Activated CD8-positive, alpha-beta memory T cell treated with anti-CD3 and anti-CD28 coated beads, Interleukin-2, amount 50 U/mL, for 4 hours (primary cell): ENCODE measurements at places on chromosomes 3 and 15.
A peak's percentile ranks its signal among the peaks of the same experiment; 100 is the strongest.

DNA sequence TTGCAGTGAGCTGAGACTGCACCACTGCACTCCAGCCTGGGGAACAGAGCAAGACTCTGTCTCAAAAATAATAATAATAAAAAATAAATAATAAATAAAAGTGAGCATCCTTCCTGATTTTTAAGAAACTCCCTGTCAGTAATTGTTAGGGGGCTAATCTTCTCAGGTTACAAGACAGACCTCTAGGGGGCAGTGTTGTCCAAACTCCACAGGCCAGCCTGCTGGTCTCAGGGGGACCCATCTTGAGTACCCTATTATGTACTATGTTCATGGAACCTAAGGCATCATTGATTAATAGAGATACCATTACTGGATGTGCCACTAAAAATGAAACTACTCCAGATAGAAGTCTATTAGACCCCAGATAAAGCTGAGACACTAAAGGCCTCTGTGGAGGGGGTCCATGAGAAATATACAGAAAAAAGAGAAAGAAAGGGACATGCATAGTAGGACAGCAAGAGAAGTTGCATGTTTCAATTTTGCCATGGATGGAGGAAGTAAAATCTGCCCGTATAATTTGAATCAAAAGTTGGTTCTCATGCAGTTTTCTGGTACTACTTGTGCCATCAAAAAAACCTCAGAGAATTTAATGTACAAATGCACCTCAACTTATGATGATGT is 85.5 kb upstream of the CDV3 start:
- DNase-seq = peak; percentile 61

DNA sequence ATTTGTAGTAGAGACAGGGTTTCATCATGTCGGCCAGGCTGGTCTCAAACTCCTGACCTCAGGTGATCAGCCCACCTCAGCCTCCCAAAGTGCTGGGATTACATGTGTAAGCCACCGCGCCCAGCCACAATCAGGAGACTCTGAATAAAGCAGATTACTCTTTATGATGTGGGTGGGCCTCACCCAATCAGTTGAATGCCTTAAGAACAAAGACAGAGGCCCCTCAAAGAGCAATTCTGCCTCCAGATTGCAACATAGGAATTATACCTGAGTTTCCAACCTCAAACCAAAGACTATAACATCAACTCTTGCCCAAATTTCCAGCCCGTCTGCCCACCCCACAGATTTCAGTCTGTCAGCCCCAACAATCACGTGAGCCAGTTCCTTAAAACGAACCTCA is 18.8 kb upstream of the FAM174B start:
- DNase-seq = no peak

- DNase-seq = peak; percentile 54
These were observed 2.8 kb upstream of the FAM131A start for GRCh38 chr3:184334470-184335158.

GRCh38 chr3:84755860-84756259 is 202.9 kb upstream of the CADM2 start:
- no peak for DNase-seq

GRCh38 chr3:54538346-54538745 is 389.5 kb downstream of the LRTM1 start:
- DNase-seq = no peak

- DNase-seq = no peak
These were observed 97.7 kb downstream of the PLCL2 start for GRCh38 chr3:16982460-16982859.

DNA sequence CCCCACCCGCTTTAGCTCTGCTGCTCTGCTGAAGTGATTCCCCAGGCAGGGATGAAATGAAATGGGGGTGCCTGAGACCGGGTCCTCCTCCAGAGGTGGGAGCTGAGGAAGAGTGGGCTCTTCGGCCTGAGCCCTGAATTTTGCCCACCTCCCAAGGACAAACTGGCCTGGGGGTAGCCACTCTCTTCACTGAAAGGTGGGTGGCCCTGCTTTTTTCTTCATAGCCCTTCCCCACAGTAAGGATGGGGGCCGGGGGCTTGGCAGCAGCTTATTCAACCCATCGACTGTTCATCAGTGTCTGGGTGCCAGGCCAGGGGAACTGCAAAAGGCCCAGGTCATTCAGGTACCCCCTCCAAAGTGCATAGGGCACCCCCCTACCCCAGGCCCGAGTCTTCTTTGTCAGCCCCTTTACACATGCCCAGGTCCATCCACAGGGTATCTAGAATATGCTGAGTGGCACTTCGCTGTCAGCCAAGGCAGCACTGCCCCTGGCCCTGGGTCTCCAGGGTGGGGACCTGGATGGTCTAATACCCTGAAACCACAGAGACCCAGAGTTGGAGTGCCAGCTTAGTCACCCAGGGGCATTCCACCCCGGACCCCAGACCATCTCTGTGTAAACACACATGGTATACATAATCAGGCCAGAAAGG is 7.9 kb downstream of the SCN5A start:
- no peak for DNase-seq

DNA sequence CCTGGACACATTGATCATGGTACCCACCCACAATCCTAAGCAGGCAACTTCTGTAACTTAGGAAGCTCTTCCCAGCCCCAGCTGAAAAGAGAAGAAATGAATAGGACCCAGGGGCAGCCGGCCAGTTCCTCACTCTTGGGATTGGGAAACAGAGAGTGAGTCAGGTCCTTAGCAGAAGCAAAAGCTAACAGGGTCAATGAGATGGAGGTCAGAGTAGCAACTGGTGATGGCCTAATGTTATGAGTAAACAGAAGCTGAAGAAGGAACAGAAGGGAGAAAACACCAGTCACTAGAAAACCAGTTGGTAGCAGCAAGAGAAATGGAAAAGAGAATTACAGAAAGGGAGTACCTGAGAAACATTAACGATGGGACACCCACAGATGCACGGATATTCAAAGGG is 20.0 kb downstream of the RIOX2 start:
- no peak for DNase-seq

- DNase-seq = no peak
These were observed 88.3 kb upstream of the CLSTN2 start for GRCh38 chr3:139846729-139847128.

DNA sequence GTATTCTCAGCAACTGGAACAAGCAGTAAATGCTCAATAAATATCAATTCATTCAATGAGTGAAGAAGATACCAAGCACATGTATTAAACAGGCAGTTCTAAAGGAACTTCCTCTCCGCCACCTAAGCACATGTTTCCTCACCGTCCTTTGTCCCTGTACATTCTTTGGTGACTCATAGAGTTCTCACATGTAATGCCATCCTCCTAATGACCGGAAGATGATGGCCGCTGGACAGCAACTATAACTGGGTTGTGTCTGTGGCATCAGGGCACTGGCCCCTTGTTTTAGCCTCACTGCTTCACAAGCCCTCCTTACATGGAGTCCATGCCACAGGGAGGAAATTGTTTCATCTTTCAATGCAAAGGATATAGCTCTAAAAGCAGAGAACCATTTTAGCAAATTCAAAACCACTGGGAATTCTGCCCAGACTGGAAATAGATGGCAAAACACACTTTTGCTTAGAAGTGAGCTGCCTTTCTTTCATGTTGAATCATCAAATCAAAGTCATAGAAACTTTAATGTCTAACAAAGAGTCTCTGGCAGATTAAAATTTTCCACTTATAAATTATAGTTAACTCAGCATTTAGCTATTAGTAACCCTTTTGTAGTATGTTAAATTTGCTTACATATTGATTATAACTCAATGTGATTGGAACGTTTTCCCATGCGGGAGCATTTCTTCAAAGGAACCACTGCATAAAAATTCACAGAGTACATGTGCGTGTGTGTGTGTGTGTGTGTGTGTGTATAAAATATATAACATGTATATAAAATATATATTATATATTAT is 74.1 kb downstream of the GAP43 start:
- DNase-seq = no peak

GRCh38 chr3:105516972-105517371 is 150.3 kb downstream of the ALCAM start:
- DNase-seq = no peak

DNA sequence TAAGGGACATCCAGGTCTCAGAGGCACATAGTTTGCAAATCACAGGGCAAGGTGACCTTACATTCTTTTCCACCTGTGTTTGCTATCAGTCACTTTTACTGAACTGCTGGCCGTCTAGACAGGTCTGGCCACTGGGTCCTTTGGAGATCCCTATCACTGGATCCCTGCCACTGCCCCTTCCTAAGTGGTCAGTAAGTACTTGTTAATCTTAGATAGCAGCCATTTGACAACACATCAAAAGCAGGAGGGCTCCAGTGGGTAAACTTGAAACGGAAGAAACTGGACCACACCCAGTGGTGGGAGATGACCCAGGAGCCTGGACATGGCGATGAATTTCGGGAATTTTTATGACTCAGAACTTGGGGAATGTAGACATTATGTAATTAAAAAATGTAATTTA is 28.9 kb upstream of the RASGRP1 start:
- no peak for DNase-seq

- DNase-seq = no peak
These were observed 81.4 kb downstream of the IL12A start for GRCh38 chr3:160069986-160070385.

- DNase-seq = no peak
These were observed 36.7 kb downstream of the ACSBG1 start for GRCh38 chr15:78197632-78198031.

DNA sequence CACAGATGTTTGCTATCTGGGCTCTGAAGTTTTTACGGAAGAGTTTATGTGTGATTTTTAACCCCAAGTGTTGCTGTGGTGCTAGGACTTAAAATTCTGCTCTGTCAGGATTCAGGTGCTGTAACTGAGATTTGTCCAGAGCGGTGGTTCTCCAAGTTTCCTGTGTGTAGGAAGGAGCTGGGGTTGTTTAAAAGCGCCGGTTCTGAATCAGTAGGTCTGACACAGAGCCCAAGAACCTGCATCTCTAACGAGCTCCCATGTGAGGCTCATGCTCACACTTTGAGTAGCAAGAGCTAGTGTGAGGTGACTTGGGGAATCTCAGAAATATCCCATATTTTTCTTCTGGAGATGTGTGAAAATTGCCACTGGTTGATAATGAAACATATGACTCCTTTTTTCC is 325.5 kb downstream of the SATB1 start:
- no peak for DNase-seq

GRCh38 chr3:100697172-100697571 is 12.1 kb upstream of the TFG start:
- no peak for DNase-seq

GRCh38 chr3:159263750-159264553 is 462.1 kb downstream of the MFSD1 start:
- no peak for DNase-seq

- no peak for DNase-seq
These were observed 134.8 kb upstream of the CNTN4 start for GRCh38 chr3:1963896-1964295.

DNA sequence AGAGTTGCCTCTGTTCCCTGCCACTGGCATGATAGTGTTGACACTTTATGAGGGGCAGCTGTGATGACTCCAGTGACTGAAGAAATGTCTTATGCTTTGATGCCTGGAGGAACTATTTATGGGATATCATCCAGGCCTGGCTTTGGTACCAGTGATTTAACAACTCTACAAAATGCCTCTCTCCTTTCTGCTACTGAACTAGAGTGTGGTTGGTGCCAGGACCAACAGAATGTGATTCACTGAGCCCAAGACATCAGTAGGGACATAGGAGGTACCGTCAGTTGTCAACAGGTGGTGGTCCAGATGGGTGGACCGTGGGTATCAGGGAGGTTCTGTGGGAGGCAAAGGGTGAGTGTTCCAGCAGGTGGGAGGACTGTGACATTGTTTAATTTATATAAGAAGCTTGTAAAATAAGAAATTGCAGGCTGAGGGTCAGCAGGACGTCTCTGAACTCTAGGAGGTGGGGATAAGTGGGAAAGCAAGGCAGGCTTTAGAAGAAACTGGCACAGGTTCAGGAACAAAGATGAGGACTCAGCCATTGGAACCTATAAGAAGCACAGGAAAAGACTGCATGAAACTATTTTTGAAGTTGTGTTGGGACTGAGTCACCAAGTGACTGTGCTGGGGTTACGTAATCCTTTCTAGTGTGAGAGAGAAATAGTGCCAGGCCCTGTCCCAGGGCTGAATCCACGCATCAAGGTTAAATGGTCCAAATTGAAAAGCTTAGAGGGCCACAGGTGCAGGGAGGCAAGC is 28.5 kb upstream of the SLC7A14 start:
- no peak for DNase-seq
